GM12865 (cell line): ENCODE measurements at places on chromosomes 5 and 9.

DNA sequence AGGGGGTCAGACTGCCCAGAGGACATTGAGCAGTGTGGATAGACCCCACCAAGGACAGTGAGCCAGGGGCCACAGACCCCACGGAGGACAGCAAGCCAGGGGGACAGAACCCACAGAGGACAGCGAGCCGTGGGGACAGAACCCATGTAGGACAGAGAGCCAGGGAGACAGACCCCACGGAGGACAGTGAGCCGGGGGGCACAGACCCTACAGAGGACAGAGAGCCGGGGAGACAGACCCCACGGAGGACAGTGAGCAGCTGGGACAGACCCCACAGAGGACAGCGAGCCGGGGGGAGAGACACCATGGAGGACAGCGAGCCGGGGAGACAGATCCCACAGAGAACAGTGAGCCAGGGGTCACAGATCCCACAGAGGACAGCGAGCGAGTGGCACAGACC lies 3.4 kb upstream of the ZDHHC11 start:
- DNase-seq: no peak

- DNase-seq: no peak
These were observed 139.4 kb upstream of the RAI14 start for GRCh38 chr5:34516686-34517085.

DNA sequence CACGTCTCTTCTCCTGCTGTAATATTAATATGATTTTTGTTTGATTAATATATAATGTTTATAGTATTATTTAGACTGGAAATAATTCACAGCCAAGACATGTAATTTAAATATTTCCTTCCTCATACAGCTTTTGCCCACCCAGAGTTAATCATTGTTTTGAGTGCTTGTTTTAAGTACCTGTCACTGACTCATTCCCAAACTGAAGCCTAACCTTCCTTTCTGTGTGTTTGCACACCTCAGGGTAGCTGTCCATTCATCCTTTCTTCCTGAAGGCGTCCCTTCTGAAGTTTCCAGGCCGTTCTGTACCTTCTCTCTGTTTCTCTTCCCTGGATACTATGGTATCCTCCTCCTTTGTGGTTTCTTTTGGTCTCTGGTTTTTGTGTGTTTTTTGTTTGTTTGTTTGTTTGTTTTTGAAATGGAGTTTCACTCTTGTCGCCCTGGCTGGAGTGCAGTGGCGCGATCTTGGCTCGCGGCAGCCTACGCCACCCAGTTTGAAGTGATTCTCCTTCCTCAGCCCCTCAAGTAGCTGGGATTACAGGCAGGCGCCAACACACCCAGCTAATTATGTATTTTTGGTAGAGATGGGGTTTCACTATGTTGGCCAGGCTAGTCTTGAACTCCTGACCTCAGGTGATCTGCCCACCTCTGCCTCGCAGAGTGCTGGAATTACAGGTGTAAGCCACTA lies 312.4 kb downstream of the DOCK8 start:
- DNase-seq: no peak

GRCh38 chr9:111236332-111236731 lies 93.7 kb downstream of the OR2K2 start:
- no peak for DNase-seq

- no peak for DNase-seq
These were observed 289.0 kb upstream of the PAPPA start for GRCh38 chr9:115864581-115864980.

DNA sequence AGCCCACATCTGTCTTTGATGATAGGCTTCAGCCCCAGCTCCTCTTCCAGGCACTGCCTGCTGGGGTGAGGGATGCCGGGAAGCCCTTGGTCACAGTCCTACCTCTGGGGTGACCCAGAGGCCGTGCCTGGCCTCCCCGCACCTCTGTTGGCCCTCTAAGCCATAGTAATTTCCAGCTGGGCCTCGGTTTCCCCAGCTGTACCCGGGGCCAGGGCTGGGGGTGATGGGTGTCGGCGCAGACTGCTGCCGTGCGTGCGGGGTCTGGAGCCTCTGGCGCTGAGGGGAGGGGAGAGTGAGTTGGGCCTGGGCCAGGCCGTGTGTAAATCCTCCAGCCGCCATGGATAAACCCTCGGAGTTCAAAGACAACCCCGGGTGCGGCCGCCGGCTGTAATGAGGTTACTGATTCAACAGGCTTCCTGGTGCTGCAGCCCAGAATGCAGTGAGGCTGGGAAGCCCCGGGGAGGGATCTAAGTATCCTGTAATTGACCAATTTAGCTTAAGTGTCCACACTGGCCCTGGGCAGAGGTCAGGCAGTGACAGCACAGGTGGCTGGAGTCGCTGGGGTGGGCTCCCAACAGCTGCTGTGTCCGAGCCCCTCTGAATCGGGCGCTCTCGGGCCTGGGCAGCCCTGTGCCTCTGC lies 7.1 kb downstream of the RXRA start:
- no peak for DNase-seq

- DNase-seq: no peak
These were observed 763.7 kb upstream of the GRAMD2B start for GRCh38 chr5:125659316-125660023.

DNA sequence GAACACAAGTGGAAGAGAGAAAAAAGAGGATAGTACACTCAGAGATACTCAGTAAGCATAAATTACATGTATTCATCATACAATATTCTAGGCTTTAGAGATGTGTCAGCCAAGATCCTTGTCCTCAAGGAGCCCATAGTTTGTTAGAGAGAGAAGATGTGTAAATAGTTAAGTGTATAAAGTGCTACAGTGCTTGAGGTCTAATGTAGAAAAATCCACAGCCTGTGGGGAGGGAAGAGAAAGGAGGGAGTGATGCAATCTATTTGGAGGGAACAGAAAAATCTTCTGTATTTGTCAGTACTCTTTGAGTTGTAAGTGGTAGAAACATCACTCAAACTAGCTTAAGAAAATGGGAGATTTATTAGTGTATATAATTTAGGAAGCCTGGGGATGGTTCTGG lies 81.9 kb downstream of the PALM2AKAP2 start:
- no peak for DNase-seq

DNA sequence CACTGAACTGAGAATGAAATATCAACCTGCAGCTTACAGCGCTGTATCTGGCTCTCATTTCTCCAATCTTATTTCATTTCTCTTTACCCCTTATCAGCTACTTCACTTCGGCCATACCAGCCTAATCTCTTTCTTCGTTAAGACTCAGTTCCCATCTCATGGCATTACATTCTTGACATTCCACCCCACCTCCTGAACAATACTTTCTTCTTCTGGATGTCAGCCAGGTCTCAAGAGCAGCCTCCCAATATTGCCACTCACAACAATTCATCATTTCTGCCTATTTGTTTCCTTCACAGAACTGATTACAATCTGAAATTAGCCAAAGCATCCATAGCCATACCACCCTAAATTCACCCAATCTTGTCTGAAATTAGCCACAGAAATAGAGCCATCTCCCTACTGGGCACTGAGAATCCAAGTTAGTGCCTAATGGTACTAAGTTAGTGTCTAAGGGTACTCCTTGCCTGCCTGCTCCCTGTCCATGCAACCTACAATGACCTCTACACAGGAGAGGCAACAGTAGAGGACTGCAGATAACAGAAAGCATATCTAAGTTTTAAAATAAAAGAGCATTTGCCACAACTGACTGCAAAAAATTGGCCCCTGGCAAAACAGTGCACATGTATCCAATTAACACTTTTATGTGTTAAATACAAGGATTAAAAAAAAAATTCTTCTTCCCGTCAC lies 35.2 kb downstream of the SETX start:
- no peak for DNase-seq

DNA sequence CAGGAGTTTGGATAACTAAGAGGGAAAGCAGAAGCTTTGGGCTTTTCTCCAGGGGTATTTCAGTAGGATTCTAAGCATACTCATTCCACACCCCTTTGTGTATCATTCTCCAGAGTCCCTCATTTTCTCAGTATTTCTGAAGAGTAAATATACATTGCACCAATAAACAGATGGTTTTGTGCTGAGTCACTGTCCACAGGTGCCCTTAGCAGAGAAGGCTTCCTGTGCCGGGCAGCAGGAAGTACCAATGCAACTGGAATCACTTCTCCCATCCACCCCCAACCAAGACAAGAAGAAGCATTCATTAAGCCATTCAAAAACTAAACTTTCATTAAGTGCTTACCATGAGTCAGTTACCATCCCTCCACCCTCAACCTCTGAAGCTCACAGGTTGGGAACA lies 3.6 kb upstream of the CCNJL start:
- DNase-seq: peak; percentile 32

- no peak for DNase-seq
These were observed 49.4 kb downstream of the MAMDC2 start for GRCh38 chr9:70093095-70093494.

DNA sequence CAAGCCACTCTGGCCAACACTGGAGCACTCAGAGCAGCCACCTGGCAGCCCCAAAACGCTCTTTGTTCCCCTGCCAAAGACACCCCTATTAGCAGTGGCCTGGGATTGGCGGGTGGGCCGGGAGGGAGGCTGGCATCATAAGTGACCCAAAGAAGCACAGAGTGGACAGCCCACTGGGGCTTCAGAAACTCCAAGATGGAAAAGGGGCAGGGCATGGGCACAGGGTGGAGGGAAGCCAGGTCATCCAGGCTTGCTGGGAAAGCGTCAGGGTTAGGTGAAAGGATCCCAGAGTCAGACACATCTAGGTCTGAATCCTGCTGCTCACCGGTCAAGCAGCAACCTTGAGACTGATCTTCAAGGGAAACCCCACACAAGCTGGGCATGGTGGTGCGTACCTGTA lies 14.8 kb downstream of the EEIG1 start:
- no peak for DNase-seq

- DNase-seq: no peak
These were observed 32.5 kb downstream of the RXRA start for GRCh38 chr9:134358662-134359319.

GRCh38 chr9:98955259-98955658 lies 11.6 kb downstream of the COL15A1 start:
- no peak for DNase-seq

GRCh38 chr9:15156241-15156640 lies 150.8 kb downstream of the TTC39B start:
- no peak for DNase-seq

- no peak for DNase-seq
These were observed 8.2 kb upstream of the ELOVL7 start for GRCh38 chr5:60852317-60852716.

DNA sequence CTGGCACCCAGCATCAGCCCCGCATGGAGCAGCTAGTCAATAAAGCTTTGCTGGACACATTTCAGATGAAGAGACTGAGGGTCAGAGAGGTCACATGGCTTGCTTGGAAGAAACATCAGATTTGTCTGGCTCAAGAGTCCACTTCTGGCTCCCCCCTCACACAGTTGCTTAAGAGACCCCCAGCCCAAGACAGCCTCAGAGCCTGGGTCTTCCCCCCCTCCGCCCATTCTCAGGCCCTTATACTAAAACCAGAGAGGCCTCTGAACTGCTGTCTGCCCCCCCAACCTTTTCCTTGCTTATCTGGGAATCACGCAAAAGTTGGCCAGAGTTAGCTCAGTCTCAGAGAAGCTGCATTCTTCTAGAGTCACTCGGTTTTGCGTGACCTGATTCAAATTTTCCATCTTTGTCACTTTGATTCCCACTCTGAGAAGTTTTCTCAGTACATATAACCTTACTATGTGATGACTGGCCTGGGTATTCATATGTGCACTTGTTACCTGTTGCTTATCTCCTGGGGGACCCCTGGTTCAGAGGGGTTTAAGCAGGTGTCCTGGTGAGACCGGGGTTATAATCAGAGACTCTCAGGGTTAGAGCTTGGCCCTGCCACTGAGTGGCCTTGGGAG lies 145.4 kb upstream of the IER5L start:
- DNase-seq: no peak

- no peak for DNase-seq
These were observed 82.3 kb downstream of the CRB2 start for GRCh38 chr9:123438321-123438720.

DNA sequence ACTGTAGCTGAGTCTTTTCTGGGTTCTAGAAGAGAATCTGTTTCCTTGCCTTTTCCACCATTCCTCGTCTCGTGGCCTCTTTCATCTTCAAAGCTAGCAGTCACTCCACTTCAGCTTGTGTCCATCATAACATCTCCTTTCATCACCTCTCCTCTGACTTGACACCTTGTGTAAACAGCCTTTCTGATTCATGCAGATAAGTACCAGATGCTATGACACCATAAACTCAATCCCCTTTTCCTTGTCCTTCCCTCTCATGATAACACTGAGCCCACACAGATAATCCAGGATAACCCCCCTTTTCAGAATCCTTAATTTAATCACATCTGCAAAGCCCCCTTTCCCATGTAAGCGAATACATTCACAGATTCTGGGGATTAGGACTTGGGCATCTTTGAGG lies 95.5 kb downstream of the SNX24 start:
- DNase-seq: no peak

GRCh38 chr5:13957032-13957645 lies 12.7 kb upstream of the DNAH5 start:
- peak; percentile 42 for DNase-seq

DNA sequence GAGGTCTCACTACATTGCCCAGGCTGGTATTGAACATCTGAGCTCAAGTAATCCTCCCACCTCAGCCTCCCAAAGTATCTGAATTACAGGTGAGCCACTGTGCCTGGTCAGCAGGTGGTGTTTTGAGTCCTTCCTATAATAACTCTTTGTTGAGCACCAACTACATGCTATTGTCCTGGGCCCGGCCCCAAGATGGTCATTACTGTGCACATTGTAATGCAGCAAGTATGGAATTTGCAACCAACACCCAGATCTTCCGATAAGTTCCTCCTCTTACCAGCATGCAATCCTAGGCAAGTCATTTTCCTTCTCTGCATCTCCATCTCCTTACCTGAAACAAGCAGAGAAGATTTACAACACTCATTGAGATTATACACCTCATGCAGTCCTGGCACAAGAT lies 510.3 kb upstream of the KLF4 start:
- no peak for DNase-seq

- no peak for DNase-seq
These were observed 30.4 kb downstream of the PRRX2 start for GRCh38 chr9:129695870-129696269.

- DNase-seq: no peak
These were observed 87.3 kb upstream of the GRAMD2B start for GRCh38 chr5:126335886-126336285.

- DNase-seq: no peak
These were observed 506 bp downstream of the ADAMTS19 start for GRCh38 chr5:129460672-129460935.

GRCh38 chr9:136570916-136571315 lies 25.1 kb upstream of the NOTCH1 start:
- no peak for DNase-seq

GRCh38 chr9:136157477-136158265 lies 39.0 kb upstream of the TMEM250 start:
- DNase-seq: no peak

- no peak for DNase-seq
These were observed 14.4 kb upstream of the FYB1 start for GRCh38 chr5:39233783-39234182.

GRCh38 chr5:137389042-137389441 lies 110.1 kb downstream of the SPOCK1 start:
- no peak for DNase-seq

GRCh38 chr9:94804316-94804715 lies 77.8 kb downstream of the AOPEP start:
- no peak for DNase-seq

GRCh38 chr9:119986205-119986604 lies 593.8 kb downstream of the CDK5RAP2 start:
- DNase-seq: no peak

GRCh38 chr9:81758123-81758797 lies 68.9 kb upstream of the TLE1 start:
- DNase-seq: no peak

GRCh38 chr9:107653263-107653821 lies 163.8 kb upstream of the KLF4 start:
- DNase-seq: no peak

- no peak for DNase-seq
These were observed 30.2 kb downstream of the SLC6A3 start for GRCh38 chr5:1415059-1415425.
